ENCODE measurements at places on chromosomes 5 and 9. TPM values are rescaled to one million over a fixed set of nuclear protein-coding genes. Genes with fewer than 3 reads are reported as not detected.
A peak's percentile ranks its signal among the peaks of the same experiment; 100 is the strongest.

Gene SLC45A2
- total RNA-seq = not detected

- no peak for DNase-seq
- H3K27ac ChIP-seq = no peak overlapping the region
- no peak overlapping the region for H3K4me3 ChIP-seq
- H3K36me3 ChIP-seq = no peaks in the 10 kb centered on the region
Observed at GRCh38 chr9:94286116-94286515, 27.0 kb downstream of the ZNF169 start.

GRCh38 chr9:137028263-137029057, 423 bp upstream of the ABCA2 start:
- peaks cover 29% of the 10 kb centered on the region for H3K4me1 ChIP-seq
- H3K36me3 ChIP-seq = no peaks in the 10 kb centered on the region
- H3K27me3 ChIP-seq = no peaks in the 10 kb centered on the region
- H3K27ac ChIP-seq = peak overlapping the region; percentile 64
- DNase-seq = peak; percentile 73
- H3K4me3 ChIP-seq = peak overlapping the region; percentile 49

DNA sequence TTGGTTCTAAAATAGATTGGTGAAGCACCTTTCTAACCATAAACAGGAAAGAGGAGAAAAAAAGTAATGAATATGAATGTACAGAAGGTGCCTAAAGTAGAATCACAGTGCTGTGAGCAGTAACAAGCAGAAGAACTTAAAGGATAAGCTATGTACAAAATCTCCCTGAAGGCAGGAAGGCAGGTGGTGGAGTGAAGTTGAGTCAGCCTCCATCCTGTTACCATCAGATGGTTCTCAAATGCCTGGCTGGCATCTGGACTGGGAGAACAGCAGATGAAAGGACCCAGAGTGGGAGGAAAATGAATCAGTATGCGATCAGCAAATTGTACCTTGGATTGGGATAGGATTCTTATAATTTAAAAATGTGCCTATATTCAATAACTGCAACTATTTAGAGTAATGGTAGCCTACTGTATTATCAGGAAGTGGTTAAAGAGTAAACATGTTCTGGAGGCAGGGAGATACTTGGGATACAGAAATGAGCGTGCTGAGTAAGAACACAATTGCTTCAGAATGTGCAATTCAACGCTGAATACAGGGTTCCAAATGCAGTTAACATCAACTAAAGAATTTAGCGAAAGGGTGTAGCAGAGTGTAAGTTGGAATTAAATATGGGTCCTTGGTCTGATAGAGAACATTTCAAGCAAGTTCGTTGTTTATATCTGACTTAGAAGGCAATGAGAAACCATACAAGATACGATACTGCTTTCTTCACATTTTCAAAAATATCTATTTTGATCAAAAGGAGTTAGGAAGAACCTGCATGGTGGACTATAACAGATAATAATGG, 21.1 kb upstream of the FER start:
- DNase-seq = no peak
- H3K4me3 ChIP-seq = no peak overlapping the region
- H3K27me3 ChIP-seq = no peaks in the 10 kb centered on the region
- H3K27ac ChIP-seq = peak overlapping the region; percentile 90
- no peaks in the 10 kb centered on the region for H3K36me3 ChIP-seq

- no peaks in the 10 kb centered on the region for H3K27me3 ChIP-seq
- no peaks in the 10 kb centered on the region for H3K36me3 ChIP-seq
- no peaks in the 10 kb centered on the region for H3K4me1 ChIP-seq
- no peak overlapping the region for H3K27ac ChIP-seq
- H3K4me3 ChIP-seq = no peak overlapping the region
- no peak for DNase-seq
Observed at GRCh38 chr9:89695441-89695891, 90.7 kb downstream of the GADD45G start.

DNA sequence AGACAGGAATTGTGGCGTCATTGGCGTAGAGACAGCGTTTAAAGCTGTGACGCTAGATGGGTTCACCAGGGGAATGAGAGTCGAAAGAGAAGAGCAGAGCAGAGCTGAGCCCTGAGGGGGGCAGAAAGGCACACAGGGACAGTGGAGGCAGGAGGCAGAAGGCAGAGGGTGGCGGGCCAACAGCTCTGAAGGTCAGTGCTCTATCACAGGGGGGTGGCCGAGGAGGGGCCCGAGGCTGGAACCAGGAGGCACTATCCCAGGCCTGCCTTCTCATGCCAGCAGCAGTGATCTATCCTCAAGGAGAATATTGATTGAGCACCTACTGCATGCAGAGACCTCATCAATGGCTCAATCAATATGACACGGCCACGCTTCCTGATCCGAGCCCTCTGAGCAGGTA, 132.4 kb downstream of the KCNIP1 start:
- no peak overlapping the region for H3K27ac ChIP-seq
- no peak overlapping the region for H3K4me3 ChIP-seq
- H3K36me3 ChIP-seq = no peaks in the 10 kb centered on the region
- no peaks in the 10 kb centered on the region for H3K27me3 ChIP-seq
- DNase-seq = no peak

DNA sequence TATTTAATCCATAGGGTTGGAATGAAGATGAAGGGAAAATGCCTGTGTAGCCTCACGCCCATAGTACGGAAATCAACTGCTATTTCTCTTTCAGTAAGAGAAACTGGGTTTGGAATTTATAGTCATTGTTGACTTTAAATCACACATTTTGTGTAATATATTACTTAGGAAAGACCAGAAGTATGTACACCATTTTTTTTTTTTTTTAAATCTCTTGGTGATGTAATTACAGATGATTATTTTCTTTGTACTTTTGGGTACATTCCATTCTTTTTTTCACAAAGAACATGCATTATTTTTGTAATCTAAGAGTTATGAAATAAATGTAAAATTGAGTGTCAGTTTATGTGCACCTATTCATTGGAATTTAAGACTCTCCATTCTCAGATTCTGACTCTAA, 45.7 kb downstream of the POC5 start:
- H3K27me3 ChIP-seq = no peaks in the 10 kb centered on the region
- H3K4me1 ChIP-seq = peaks cover 18% of the 10 kb centered on the region
- H3K4me3 ChIP-seq = no peak overlapping the region
- no peak overlapping the region for H3K27ac ChIP-seq
- no peaks in the 10 kb centered on the region for H3K36me3 ChIP-seq

GRCh38 chr5:129241755-129242154, 147.2 kb downstream of the ISOC1 start:
- no peaks in the 10 kb centered on the region for H3K27me3 ChIP-seq
- H3K36me3 ChIP-seq = no peaks in the 10 kb centered on the region
- no peak overlapping the region for H3K27ac ChIP-seq
- H3K4me3 ChIP-seq = no peak overlapping the region
- DNase-seq = no peak
- H3K4me1 ChIP-seq = no peaks in the 10 kb centered on the region

- H3K27ac ChIP-seq = peak overlapping the region; percentile 1
- DNase-seq = no peak
- H3K4me1 ChIP-seq = peaks cover 15% of the 10 kb centered on the region
- no peaks in the 10 kb centered on the region for H3K36me3 ChIP-seq
Observed at GRCh38 chr9:129391221-129391661, 213.2 kb upstream of the IER5L start.

Data from thyroid gland (tissue), 4 donors.